Stromal cell of bone marrow (primary cell): ENCODE measurements at places on chromosomes 1 and 21.
A peak's percentile ranks its signal among the peaks of the same experiment; 100 is the strongest.

DNA sequence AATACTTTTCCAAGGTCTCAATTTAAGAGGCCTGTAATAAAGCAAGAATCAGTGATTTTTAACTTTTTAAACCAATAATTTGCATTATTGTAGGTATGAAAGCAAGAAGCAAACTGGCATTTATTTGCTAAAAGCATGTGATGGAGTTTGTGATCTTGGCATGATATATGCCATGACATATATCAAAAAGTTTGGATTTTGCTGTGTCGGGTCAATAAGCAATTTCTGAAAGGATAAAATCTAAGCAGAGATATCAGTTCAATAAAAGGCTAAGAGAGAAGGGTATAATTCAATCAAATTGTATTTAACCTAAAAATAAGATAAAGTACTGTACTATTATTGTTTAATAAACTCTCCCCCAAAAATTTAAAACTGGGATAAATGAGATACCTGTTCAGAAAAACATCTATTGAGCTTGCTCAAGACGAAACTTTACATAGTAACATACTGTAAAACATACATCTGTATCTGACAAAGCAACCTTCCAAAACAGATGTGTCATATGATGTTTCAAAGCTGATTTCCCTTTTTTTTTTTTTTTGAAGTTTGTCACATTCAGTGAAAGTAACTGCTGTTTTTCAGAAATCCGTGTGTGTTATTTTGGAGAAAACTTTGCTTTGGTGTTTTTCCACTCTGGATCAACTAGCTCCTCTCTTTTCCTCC lies 74.5 kb downstream of the TGFBR3 start:
- no peak for DNase-seq

DNA sequence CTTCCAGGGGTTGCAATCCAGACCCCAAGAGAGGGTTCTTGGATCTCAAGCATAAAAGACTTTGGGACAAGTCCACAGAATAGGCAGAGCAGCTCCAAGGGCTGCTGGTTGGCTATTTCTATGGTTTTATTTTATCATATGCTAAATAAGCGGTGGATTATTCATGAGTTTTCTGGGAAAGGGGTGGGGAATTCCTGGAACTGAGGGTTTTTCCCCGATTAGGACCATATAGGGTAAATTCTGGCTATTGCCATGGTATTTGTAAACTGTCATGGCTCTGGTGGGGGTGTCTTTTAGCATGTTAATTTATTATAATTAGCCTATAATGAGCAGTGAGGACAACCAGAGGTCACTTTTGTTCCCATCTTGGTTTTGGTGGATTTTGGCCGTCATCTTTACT lies 270.9 kb upstream of the PLXNA2 start:
- no peak for DNase-seq

- no peak for DNase-seq
Observed at GRCh38 chr1:230226007-230226800, 159.2 kb downstream of the GALNT2 start.

GRCh38 chr21:26140164-26140579 lies 30.4 kb downstream of the APP start:
- DNase-seq = peak; percentile 98

- DNase-seq = no peak
Observed at GRCh38 chr1:99784143-99784542, 17.7 kb upstream of the FRRS1 start.

- no peak for DNase-seq
Observed at GRCh38 chr1:23816906-23817305, 8.3 kb downstream of the HMGCL start.

- DNase-seq = no peak
Observed at GRCh38 chr1:226958300-226958699, 18.2 kb downstream of the COQ8A start.

GRCh38 chr21:34519016-34519415 lies 7.0 kb upstream of the KCNE1 start:
- DNase-seq = no peak

GRCh38 chr1:217892750-217893149 lies 261.6 kb downstream of the SPATA17 start:
- no peak for DNase-seq

- DNase-seq = no peak
Observed at GRCh38 chr1:12081648-12082396, 18.7 kb downstream of the TNFRSF8 start.

GRCh38 chr1:15128520-15129313 lies 24.8 kb upstream of the TMEM51 start:
- peak; percentile 23 for DNase-seq

DNA sequence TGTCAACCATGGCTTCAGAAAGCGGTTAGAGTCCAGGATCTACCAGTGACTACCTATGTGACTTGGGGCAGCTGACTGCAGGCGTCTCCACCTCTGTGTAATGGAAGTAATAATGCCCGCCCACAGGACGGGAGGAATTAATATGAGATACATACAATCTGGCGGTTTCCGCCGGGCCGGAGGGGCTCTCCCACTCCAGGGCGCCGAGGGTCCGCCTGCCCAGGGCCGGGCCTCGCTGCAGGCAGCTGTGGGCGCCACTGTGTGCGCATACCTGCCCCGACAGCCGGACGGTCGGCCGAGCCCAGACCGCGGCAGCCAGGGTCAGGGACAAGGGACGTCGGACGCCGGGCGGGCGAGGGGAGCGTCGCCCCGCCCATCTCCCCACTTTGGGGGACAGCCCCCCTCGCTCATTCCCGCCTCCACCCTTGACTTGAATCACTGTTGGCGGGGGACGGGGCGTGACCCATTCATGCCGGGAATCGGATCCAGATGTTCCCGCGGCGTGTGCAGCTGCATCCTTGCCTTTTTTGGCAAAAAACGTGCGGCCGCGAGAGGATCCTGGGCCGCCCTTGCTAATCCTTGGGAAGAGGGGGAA lies 6.0 kb upstream of the SF3A3 start:
- peak; percentile 88 for DNase-seq

- DNase-seq = peak; percentile 85
Observed at GRCh38 chr1:201946224-201946908, at the start of gene LMOD1. Gene LMOD1, minus strand, starts transcription at chr1:201946548. Its CDS starts 208 bp downstream, at chr1:201946340.

GRCh38 chr1:180312926-180313325 lies 82.9 kb downstream of the LHX4 start:
- DNase-seq = no peak

- DNase-seq = no peak
Observed at GRCh38 chr1:55815745-55816455, 600.7 kb upstream of the USP24 start.

- DNase-seq = no peak
Observed at GRCh38 chr1:5989286-5989605, 3.0 kb downstream of the NPHP4 start.

- DNase-seq = no peak
Observed at GRCh38 chr1:242876030-242876429, 351.5 kb upstream of the PLD5 start.

- DNase-seq = no peak
Observed at GRCh38 chr1:2224631-2225428, 3.3 kb upstream of the SKI start.

GRCh38 chr1:93811326-93812065 lies 67.5 kb downstream of the DNTTIP2 start:
- DNase-seq = no peak

DNA sequence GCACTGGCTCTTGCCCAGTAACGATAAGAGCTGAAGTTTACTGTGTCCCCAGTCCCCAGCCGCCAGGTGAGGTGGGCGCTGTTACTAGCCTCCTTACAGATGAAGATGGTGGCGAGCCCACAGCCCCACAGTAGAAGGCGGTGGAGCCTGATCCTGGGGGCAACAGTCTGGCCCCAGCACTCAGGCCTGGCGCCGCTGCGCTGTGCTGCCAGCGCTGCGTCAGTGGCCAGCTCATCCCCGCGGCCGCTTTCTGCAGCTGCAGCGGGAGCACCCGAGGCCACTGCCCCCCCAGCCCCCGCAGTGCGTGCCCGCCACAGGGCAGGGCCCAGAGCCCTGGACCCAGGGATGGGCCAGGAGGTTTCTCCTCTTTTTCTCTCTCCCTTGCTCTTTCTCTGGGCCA lies 13.3 kb downstream of the H6PD start:
- no peak for DNase-seq

GRCh38 chr1:68558321-68559026 lies 61.6 kb upstream of the DEPDC1 start:
- DNase-seq = no peak

- DNase-seq = no peak
Observed at GRCh38 chr1:24191860-24192259, 4.8 kb upstream of the IFNLR1 start.

DNA sequence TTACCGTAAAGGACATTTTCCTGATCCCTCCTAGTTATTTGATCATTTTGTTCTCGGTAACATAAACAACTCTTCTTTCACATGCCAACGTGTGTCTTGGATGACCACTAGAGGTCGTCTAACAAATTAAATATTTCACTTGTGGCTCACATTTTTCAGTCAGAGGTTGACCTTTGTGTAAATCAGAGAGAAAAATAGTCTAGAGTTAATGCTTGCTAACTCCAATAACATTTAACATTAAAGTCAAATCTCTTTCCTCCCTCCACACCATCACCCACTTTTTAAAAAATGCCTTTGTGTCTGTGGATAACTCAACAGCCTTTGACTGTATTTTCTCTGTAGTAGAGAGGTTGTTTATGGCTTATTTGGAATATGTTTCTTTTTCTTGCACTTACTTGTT lies 220.5 kb upstream of the B3GALT2 start:
- peak; percentile 42 for DNase-seq

DNA sequence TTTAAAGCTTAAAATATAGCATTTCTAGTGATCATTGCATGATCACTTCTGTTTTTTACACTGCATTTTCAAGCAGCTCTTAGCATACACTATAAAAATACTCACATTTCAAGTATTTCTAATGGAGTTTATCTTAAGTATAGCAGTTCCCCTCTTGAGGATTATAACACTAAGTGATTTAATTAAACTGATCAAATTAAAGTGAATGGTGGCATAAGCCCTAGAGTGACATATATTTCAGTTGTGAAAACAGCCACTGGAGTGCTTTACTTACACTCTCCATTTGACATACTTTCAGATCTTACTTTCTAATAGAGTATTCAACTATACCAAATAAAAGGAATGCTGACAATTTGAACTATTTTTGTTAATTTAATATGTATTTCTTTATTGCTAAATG lies 623.3 kb upstream of the TMPRSS15 start:
- no peak for DNase-seq

DNA sequence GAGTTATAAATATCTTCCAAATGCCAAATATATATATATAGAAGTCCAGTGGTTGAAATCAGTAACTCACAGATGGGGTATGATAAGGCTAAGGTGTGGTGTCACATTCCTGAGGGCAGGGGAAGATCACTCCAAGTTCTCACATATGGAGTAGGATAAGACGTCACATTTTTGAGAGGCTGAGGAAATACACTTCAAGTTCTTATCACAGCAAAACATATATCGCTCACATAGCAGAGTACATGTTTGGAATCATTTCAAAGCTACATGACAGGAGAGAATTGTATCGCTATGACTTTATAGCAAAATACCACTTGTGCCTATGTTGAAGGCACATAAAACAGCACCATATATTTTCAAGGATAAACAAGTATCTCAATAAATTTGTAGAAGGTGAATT lies 55.1 kb downstream of the RBM11 start:
- no peak for DNase-seq

DNA sequence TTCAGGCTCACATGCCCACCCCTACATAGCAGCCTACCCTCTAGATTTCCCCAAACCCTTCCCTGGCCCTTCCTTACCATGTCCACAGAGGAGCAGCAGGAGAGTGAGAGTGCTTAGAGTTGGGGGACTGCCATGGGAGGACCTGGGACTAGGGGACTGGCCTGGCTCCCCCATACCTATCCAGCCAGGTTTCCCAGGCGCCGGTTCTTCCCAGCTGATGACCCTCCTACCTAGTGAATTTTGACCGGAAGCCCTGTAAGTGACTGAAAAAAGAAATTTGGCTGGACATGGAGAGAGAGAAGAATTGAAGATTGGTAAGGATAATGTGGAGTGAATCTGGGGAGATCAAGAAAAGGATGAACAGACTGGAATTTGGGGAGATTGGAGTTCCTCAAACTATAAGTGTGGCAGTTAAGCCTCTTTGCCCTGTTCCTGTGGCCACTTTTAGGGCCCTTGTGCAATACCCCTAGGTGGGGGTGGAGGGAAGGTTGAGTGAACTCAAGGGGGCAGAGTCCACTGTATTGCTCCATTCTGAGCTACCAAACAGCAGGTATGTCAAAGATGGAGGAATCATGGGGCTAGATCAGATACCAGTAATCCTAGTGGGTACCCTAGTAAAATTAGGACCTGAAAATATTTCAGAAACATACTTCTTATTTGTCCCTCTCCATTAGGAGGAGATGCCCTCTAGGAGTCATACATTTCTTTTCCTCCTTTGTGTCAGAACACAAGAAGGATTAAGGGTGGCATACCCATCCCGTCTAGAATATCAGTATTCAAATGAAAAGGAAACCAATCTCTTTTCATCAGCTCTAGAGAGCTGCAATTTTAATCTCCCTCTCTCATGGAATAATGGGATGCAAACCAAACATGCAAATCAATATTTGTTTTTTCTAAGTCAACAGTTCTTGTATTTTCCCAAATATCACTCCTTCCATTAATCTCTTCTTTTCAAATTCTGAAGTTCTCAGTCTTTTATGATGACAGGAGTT lies 1.2 kb downstream of the HJV start:
- no peak for DNase-seq

DNA sequence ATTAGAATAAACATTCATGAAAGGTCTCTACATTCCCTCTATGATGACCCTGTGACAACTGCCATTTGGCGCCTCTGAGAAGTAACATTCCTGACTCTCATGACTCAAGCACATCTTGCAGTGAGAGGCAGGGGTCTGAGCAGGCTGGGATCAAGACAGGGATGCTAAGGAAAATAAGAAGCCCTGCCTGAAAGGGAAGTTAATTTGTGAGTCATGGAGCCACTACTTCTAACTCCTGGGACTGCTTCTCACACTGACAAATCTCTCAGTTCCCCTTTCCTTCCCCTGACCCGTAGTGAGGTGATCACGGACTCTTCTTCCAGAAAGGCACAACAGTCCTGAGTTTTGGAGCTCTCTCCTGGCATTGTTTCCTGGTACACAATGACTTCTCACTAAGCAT lies 231.9 kb downstream of the TNR start:
- DNase-seq = no peak
